Activated CD4-positive, alpha-beta T cell treated with anti-CD3 and anti-CD28 coated beads, Interleukin-2, amount 10 ng/mL, durations not matched to agents 7 days and 5 days (primary cell): ENCODE measurements at places on chromosomes 7 and 10. TPM values are rescaled to one million over a fixed set of nuclear protein-coding genes. Genes with fewer than 3 reads are reported as not detected.
A peak's percentile ranks its signal among the peaks of the same experiment; 100 is the strongest.

DNA sequence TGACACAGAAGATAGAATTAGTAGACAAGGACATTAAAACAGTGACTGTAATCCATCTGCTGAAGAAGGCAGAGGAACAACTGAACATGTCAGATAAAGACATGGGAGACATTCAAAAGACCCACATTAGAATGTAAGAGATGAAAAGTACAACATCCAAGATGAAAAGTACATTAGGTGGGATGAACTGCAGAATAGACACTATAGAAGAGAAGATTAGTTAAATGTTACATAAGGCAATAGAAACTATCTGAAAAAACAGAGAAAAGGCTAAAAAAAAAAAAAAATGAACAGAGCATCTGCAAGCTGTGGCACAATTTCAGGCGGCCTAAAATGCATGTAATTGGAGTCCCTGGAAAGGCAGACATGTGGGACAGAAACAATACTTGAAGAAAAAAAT lies 21.6 kb downstream of the NUB1 start:
- peaks cover 49% of the 10 kb centered on the region for H3K36me3 ChIP-seq
- no peak for DNase-seq
- H3K4me3 ChIP-seq: no peak overlapping the region
- H3K27me3 ChIP-seq: no peaks in the 10 kb centered on the region
- H3K4me1 ChIP-seq: peaks cover 14% of the 10 kb centered on the region
- no peak overlapping the region for H3K27ac ChIP-seq

DNA sequence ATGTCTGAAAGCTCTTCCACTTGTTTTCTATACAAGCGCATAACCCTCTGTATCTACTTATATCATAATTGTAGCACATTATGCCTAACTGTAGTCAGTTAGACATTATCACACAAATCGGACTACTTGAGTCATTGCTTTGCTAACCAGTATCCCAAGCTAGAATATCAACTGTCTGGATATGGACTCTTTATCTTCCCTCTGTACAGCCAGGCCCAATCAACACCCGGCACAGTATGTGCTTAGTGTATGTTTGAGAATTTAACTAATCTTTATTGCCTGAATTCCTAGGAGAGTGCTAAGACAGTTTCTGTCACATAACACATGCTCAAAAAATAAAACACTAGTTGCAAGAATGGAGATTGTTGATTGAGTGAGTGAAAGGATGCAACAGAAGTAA lies 211.2 kb downstream of the ARL4A start:
- no peak overlapping the region for H3K27ac ChIP-seq
- no peaks in the 10 kb centered on the region for H3K4me1 ChIP-seq
- no peak overlapping the region for H3K4me3 ChIP-seq
- DNase-seq: no peak
- no peaks in the 10 kb centered on the region for H3K36me3 ChIP-seq
- H3K27me3 ChIP-seq: no peaks in the 10 kb centered on the region

- H3K27ac ChIP-seq: no peak within 1 kb of the TSS
- peaks cover 4% of the 10 kb centered on the region for H3K36me3 ChIP-seq
- H3K27me3 ChIP-seq: peaks cover 82% of the 10 kb centered on the region
- H3K4me3 ChIP-seq: peak within 1 kb of the TSS; percentile 61
Observed at GRCh38 chr10:92689663-92690210, at the start of gene HHEX. Gene HHEX (plus strand): TSS chr10:92689955. CDS start chr10:92689987, 32 bp downstream.

The NCF1 gene
- 2.6 TPM for total RNA-seq

The DLX5 gene
- not detected for total RNA-seq

The SLC13A1 gene
- total RNA-seq: not detected

GRCh38 chr10:71779641-71780040 lies 6.3 kb upstream of the VSIR start:
- DNase-seq: peak; percentile 36
- peaks cover 60% of the 10 kb centered on the region for H3K4me1 ChIP-seq
- no peak overlapping the region for H3K4me3 ChIP-seq
- H3K36me3 ChIP-seq: peaks cover 3% of the 10 kb centered on the region

- no peak overlapping the region for H3K27ac ChIP-seq
- H3K36me3 ChIP-seq: no peaks in the 10 kb centered on the region
- peaks cover 1% of the 10 kb centered on the region for H3K27me3 ChIP-seq
Observed at GRCh38 chr7:42812779-42813178, 99.1 kb downstream of the C7orf25 start.
